ENCODE measurements at places on chromosomes 6 and 20. TPM values are rescaled to one million over a fixed set of nuclear protein-coding genes. Genes with fewer than 3 reads are reported as not detected.

VGLL2 gene
- total RNA-seq: not detected

ID4 gene
- total RNA-seq: 203 TPM

KCNB1 gene
- 43.0 TPM for total RNA-seq

GRCh38 chr20:39822667-39823066, 860.5 kb downstream of the DHX35 start:
- DNase-seq: no peak

GRCh38 chr6:99187429-99187828, 162.0 kb downstream of the FAXC start:
- DNase-seq: no peak

TRIM40 gene
- total RNA-seq: not detected

Data from mesenteric fat pad (tissue), 1 donor.